NCI-H1417 treated with DMSO at 0.1 percent for 48 hours (cell line): ENCODE measurements at places on chromosomes 5 and 9.

- DNase-seq = no peak
These were observed 29.8 kb upstream of the FBP1 start for GRCh38 chr9:94668928-94669729.

- no peak for DNase-seq
These were observed 157.9 kb downstream of the FSTL4 start for GRCh38 chr5:133454442-133454841.

GRCh38 chr5:60640901-60641300 is 59.1 kb downstream of the DEPDC1B start:
- DNase-seq = no peak

- no peak for DNase-seq
These were observed 148.7 kb upstream of the IL12B start for GRCh38 chr5:159478950-159479349.

DNA sequence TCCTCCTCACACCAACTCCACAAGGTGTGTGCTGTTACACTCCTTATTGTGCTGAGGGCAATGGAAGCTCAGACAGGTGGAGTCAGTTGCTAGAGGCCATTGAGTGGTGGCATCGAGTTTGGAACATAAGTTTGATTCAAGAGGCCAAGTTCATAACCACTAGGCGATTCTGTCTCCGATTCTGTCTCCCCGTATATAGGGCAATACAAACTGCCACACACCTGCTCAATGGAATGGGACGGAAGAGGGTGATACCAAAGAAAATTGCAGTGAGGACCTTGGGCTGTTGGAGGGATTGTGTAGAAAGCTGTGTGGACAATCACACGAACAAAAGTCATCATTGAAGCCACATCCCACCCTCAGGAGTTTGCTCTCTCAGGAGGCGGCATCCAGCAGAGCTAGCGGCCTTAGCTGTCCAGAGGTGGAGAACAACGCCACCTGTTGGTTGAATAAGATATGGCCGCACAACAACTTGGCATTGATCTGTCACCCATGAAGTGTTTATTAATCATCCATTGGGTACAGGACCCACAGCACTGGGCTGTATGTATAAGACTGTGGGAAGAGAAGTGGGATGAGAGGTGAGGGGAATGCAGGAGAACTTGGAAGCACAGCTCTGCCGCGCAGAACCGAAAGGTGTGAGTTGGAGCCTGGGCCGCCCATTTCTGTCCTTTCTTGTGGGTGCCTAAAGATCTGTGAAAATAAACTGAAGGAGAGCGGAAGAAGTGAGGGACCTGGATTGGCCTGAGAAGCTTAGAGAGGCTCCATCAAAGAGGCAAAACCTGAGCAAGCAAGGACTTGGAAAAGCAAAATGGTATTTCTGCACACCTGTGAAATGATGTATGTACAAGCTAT is 16.1 kb upstream of the NEUROG1 start:
- no peak for DNase-seq

GRCh38 chr5:170046241-170046640 is 59.5 kb upstream of the FOXI1 start:
- no peak for DNase-seq

- no peak for DNase-seq
These were observed 21.2 kb downstream of the ADAM19 start for GRCh38 chr5:157554179-157555036.

DNA sequence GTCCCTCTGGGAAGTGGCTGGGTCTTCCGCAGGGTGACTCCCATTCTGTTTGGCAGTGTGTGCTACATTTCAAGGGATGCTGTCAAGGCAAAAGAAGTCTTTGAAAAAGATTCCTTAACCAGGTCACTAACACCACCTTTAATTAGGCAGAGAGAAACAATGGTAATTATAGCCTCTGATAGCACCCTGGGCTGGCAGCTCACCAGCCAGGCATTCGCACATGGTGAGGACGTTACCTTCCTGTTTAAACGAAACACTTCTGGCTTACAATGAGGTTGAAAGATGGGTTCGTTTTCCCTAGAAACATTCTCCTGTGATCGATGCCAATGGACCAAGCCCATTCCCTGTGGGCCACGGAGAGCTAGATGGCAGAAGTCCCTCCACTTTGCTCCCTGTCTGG is 230.1 kb upstream of the PANK3 start:
- no peak for DNase-seq

DNA sequence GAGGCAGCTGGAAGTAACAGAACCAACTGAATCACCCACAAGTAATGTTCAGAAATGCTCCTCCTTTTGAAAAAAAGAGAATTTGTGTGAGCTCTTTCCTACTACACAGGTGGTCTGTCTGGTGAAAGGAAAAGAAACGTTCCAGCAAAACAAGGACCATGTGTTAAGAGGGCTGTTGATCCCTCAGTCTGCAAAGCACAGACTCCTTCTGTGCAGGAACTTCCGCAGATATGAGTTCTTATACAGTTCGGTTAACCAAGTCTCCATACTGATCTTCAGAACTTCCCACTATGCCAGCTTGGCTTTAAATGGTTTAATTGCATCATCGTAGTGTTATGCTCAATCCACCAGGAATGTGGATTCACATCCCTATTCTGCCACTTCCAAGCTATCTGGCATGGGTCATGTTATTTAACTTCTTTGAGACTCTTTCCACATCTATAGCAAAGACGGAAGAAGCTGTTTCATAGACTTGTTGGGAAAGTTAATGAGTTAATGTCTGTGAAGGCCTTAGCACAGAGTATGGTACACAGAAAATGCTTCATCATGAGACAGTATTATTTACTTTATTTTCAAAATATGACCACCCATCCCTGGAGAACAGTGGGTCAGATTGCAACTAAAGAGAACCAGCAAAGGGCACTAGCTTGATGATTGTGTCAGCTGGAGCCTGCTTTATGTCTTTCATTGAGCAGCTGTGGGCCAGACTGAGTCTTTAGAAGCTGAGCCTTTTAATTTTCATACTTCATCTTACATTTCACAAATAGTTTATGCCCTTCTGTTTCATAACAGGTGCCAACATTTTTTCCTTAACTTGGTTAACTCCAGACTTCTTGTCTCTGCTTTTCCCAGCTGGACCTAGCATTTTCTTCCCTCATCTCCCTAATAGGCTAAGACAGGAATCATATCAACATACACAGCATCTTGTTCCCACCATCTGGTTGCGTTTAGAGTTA is 89.9 kb downstream of the MAMDC2 start:
- no peak for DNase-seq

DNA sequence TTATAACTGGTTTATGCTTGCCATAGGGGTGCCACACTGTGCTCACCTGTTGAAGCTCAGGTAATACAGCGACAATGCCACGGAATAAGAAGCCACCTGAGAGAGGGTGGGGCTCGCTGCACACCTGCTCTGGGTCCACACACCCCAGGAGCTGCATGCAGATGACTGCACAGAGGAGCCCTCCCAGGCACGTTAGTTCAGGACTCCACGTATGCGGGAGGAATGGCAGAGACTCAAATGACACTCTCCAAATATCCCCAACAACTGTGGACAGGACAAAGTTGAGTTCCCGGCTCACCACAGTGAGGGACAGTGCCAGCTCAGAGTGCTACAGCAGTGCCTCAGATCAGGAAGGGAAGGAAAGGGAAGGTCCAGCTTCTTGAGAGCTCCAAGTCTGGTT is 5.8 kb upstream of the FCN1 start:
- no peak for DNase-seq

GRCh38 chr5:107997338-107997980 is 326.7 kb upstream of the EFNA5 start:
- no peak for DNase-seq
